ENCODE measurements at places on chromosomes 6 and 20.

- DNase-seq, result no peak
These were observed 1315.5 kb upstream of the GJE1 start for GRCh38 chr6:140817176-140817575.

GRCh38 chr20:61780066-61780465 is 285.6 kb downstream of the TAF4 start:
- DNase-seq, result no peak

DNA sequence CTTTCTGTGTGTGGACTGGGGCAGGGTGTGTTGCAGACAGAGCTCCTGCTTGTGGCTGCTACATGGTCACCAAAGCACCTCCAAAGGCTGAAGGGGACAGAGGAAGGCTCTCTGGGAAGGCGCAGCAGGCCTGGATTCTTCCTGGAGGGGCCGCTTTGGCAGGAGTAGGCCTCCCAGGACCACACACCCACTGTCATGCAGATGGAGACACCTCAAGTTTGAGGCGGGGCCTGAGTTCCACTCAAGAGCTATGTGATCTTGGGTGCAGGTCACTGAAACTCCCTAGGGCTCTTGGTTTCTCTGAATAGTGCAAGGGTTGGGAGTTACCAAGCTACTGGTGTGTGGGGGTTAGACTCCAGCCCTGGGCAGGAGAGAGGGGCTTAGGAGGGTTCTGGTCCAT is 27.9 kb downstream of the EFCAB8 start:
- DNase-seq, result no peak

DNA sequence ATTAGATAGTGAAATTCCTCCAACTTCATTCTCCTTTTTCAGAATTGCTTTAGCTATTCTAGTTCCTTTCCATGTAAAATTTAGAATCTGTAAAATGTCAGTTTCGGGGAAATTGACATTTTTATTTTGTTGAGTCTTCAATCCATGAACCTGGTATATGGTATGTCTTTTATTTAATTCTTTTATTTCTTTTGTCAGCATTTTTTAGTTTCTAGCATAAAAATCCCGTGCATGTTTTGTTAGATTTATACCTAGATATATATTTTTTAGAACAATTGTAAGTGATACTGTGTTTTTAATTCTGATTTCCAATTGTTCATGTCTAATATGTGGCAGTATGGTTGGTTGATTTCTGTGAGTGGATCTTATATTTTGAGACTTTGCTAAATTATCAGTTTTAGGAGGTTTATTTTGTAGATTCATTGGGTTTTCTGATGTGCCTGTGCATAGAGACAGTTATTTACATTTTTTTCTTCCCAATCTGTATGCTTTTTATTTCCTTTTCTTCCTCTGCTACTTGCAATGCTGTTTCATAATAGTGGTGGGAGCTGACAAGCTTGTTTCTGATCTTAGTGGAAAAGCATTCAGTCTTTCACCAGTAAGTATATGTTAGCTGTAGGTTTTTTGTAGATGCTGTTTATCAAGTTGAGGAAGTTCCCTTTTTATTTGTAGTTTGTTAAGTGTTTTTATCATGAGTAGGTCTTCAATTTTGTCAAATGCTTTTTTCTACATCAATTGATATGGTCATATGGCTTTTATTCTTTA is 13.7 kb downstream of the TAB2 start:
- no peak for DNase-seq

- DNase-seq, result no peak
These were observed 92.5 kb downstream of the TBXT start for GRCh38 chr6:166075186-166075585.

DNA sequence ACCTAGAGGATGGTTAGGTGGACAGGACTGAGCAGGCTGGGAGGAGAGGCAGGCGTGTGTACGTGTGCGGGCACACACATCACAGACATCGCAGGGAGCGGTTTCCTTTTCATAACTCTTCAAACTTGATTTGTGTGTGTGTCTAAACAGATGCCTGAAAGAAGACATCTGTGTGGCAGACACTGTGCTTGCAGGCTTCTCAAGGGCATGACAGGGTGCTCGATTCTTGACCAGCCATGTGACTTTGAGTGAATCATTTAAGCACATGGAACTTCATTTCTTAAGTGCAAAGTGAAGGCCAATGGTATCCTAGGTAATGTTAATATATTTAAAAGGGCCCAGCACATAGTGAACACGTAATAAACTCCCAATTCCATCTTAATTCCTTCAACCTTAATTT is 186.5 kb downstream of the SCP2D1 start:
- no peak for DNase-seq

DNA sequence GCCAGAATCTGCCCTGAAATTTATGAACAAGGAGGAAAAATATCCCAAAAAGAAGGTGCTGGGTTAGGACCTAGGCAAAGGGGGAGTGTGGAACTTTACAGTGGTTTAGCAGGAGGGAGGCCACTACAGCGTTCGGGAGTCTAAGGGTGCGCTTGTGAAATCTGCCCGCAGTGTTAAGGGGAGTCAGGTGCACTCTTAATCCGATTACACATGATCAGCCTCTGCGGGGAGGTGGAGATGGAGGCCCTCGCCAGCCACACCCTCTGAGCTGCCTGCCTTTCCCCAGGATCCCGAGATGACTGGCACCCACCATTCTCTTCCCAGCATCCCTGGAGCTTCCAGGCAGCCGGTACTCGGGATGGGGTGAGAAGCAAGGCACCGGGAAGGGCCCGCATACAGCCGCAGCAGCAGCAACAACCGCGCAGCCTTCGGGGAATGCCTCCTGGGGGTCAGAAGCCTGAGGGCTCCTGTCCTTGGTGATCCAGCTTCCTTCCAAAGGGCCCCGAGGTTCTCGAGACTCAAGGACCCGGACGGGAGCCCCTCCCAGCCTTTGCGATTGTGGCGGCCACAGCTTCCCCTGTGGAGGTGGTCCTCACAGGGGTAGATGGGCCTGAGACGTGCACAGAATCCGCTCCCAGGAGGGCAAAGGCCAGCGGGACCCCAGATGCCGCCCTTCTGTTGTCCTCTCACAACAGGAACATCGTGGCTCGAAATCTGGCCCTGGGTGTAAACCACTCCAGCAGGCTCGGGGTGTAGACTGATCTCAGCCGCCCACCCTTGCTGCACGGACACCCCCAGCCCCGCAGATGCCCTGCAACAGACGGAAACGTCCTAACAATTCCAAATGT is 57.3 kb upstream of the CST7 start:
- DNase-seq, result no peak

- no peak for DNase-seq
These were observed 13.3 kb downstream of the RALGAPA2 start for GRCh38 chr20:20699144-20699543.

DNA sequence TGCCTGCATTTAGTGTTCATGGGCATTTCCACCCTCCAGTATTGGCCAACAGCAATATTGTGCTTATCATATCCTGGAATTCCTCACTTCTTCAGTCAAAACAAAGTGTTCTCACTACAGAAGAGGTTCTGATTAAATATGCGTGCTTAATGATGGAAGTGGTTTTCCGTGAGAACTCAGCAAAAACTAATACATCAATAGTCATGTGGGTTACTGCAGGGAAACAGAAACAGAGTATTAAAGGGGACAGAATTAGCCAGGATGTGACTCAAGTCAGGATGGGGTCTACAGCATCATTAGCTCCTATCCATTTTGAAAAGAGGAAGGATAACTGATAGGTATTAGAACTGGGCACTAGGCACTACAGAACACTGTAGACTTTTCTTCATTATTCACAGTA is 384.6 kb downstream of the CDKAL1 start:
- DNase-seq, result no peak

GRCh38 chr6:166435574-166435973 is 52.8 kb upstream of the MPC1 start:
- DNase-seq, result no peak

DNA sequence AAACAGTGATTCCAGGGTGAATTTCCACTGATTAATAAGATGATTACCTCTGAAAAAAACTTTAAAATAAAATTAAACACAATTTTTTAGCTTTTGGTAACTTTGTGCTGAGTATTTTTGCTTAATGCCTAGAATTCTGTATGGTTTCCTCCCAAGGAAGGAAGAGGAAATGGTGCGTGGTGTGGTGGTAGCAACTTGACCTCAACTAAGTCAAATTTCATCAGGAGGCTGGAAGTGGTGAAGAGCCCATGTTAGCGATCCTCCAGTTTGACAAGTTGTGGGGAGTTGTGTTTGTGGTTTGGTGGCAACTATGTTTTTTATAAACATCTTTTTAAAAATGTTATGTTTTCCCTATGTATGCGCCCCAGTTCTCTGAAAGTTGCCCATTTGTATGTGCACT is 5.0 kb upstream of the RTF2 start:
- DNase-seq, result peak; percentile 23

Data from T-helper 2 cell treated with Interferon-gamma antibody and Interleukin-4, amounts not matched to agents 5 μg/mL and 100 μg/mL, for 36 hours (primary cell).